ENCODE measurements at places on chromosomes 6 and 20. TPM values are rescaled to one million over a fixed set of nuclear protein-coding genes. Genes with fewer than 3 reads are reported as not detected.

GRCh38 chr6:37819802-37820717 lies 533 bp downstream of the ZFAND3 start:
- H3K4me1 ChIP-seq: peaks cover 58% of the 10 kb centered on the region
- peaks cover 14% of the 10 kb centered on the region for H3K27me3 ChIP-seq
- H3K36me3 ChIP-seq: peaks cover 53% of the 10 kb centered on the region
- peak overlapping the region; percentile 99 for H3K27ac ChIP-seq

CRISP3 gene
- total RNA-seq: 7.0 TPM

NEDD9 gene
- total RNA-seq: 18.2 TPM

HLA-B gene
- total RNA-seq: 2,594 TPM

TNFRSF21 gene
- 282 TPM for total RNA-seq

SLC22A2 gene
- not detected for total RNA-seq

- no peaks in the 10 kb centered on the region for H3K27me3 ChIP-seq
- no peaks in the 10 kb centered on the region for H3K4me1 ChIP-seq
- no peak overlapping the region for H3K4me3 ChIP-seq
- peak; percentile 45 for DNase-seq
- H3K36me3 ChIP-seq: no peaks in the 10 kb centered on the region
These were observed 400.8 kb upstream of the CHD6 start for GRCh38 chr20:42018979-42019378.

SNAP25 gene
- 0.73 TPM for total RNA-seq

ZC3H12D gene
- 0.20 TPM for total RNA-seq

DNA sequence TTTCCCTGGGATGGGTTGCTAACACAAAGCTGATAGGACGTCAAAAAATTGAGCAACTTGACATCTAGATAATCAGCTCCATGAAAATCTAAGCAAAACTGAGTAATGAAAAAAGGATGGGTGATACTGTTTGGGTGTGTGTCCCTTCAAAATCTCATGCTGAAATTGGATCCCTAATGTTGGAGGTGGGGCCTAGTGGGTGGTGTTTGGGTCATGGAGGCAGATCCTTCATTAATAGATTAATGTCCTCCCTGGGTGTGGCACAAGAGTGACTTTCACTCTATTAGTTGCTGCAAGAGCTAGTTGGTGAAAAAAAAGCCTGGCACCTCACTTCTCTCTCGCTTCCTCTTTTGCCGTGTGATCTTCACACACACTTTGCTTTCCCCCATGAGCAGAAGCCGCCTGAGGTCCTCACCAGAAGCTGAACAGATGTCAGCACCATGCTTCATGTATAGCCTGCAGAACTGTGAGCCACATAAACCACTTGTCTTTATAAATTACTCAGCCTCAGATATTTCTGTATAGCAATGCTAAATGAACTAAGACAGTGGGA lies 160.9 kb downstream of the FRK start:
- no peaks in the 10 kb centered on the region for H3K4me1 ChIP-seq
- H3K36me3 ChIP-seq: no peaks in the 10 kb centered on the region
- H3K27me3 ChIP-seq: no peaks in the 10 kb centered on the region
- H3K27ac ChIP-seq: no peak overlapping the region
- no peak for DNase-seq

Data from Calu3 (cell line).